M059J (cell line): ENCODE measurements at places on chromosomes 12 and 14. TPM values are rescaled to one million over a fixed set of nuclear protein-coding genes. Genes with fewer than 3 reads are reported as not detected.

Gene OR4K5
- total RNA-seq, result not detected in 2 replicates

Gene KRT3
- not detected in 2 replicates for total RNA-seq

Gene SIX1
- total RNA-seq, result 8.0 and 12.5 TPM in 2 replicates

Gene OR6C2
- not detected in 2 replicates for total RNA-seq

Gene SAMD4A
- 3.8 and 7.7 TPM in 2 replicates for total RNA-seq

Gene LRRC10
- not detected in 2 replicates for total RNA-seq

Gene FAIM2
- total RNA-seq, result 0.34 and 0.49 TPM in 2 replicates

Gene PLEKHG7
- total RNA-seq, result not detected in 2 replicates

Gene SERPINA5
- 0.05 TPM in 1 of 2 replicates, not detected in the other for total RNA-seq

Gene SYT1
- 5.7 and 8.7 TPM in 2 replicates for total RNA-seq

Gene TMEM132D
- total RNA-seq, result 0.05 TPM in 1 of 2 replicates, not detected in the other

Gene TC2N
- total RNA-seq, result not detected in 2 replicates

Gene KRT75
- 0.02 TPM in 1 of 2 replicates, not detected in the other for total RNA-seq

Gene NKX2-1
- 0.10 TPM in 1 of 2 replicates, not detected in the other for total RNA-seq
